Stimulated activated CD8-positive, alpha-beta memory T cell treated with anti-CD3 and anti-CD28 coated beads, Interleukin-7, amount 100 ng/mL, for 24 hours (primary cell): ENCODE measurements at places on chromosomes 5 and 9.

GRCh38 chr9:90078988-90079421 lies 474.2 kb downstream of the GADD45G start:
- DNase-seq, result no peak

DNA sequence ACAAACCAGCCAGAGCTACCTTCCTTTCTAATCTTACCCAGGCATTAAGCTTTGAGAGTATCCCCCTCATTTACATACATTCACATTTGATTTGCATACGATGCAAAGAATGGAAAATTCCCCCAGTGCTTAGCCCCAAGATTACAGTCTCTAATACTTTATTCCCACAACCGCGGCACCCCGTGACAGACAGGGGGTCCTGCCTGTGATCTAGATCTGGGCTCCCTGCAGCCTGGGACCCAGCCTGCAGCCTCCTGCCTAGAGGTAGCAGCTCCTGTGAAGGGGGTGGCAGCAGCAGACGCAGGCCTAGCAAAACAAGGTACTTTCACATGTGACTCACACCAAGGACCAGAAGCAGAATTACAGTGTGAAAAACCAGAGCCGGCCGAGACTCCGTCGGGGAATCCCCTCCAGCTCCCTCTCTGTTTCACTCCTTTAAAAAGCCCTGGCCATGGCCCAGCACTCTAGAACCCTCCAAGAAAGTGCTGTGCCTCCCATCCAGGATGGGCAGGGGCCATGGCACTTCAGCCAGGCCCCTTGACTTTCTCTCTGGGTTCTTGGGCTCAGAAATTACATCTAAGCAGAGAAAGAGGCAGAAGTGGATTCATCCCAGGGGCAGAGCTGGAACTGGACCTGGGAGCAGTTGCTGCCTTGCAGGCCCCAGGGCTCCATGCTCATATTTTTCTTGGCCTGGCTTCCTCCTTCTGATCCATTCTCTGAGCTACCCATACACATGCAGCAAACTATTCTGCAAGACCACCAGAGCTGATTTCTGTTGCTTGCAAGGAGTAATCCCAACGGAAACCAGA lies 14.0 kb upstream of the TCF7 start:
- DNase-seq, result peak; percentile 60

GRCh38 chr9:27474305-27474704 lies 49.8 kb upstream of the IFNK start:
- no peak for DNase-seq

- DNase-seq, result no peak
These were observed 18.8 kb downstream of the HTR4 start for GRCh38 chr5:148635321-148636083.

DNA sequence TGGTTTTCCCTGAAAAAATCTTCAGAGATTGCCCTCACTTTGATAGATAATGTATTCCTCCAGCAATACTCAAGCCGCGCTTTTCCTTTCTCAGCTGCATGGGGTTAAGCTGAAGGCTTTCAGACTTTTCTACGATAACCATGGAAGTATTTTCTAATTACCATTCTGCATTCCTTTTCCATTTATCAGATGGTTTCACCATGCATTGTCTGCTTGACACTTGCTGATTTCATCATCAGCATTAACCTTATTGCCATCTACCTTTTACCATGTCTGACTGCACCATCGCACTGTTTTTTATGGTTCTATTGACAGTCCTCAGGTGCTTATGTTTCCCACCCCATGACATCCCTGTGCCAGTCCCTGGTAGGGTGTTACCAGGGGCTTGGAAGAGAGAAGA lies 91.6 kb downstream of the DMAC1 start:
- no peak for DNase-seq

- no peak for DNase-seq
These were observed 146.6 kb downstream of the MAN2A1 start for GRCh38 chr5:109836280-109836679.
